Fibroblast of pulmonary artery (primary cell): ENCODE measurements at places on chromosomes 1 and 21.
A peak's percentile ranks its signal among the peaks of the same experiment; 100 is the strongest.

GRCh38 chr1:240912821-240913220, 300.9 kb upstream of the GREM2 start:
- no peak for DNase-seq

DNA sequence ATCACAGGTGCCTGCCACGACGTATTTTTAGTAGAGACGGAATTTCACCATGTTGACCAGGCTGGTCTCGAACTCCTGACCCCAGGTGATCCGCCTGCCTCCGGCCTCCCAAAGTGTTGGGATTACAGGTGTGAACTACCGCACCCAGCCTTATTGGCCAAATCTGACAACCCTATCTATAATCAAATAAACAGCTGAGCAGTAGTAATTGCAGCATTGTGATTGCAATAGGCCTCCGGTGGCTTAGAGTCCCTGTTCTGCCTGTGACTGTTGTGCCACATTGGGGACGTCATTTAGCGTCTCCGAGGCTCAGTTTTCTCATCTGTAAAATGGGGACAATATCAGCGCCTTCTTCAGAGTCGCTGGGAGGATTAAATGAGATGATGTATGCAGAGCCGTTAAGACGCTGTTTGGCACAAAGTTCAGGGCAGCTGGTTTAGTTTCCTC, 569 bp upstream of the CAPN2 start:
- no peak for DNase-seq

GRCh38 chr1:44485229-44485933, 80.3 kb downstream of the RNF220 start:
- peak; percentile 94 for DNase-seq

DNA sequence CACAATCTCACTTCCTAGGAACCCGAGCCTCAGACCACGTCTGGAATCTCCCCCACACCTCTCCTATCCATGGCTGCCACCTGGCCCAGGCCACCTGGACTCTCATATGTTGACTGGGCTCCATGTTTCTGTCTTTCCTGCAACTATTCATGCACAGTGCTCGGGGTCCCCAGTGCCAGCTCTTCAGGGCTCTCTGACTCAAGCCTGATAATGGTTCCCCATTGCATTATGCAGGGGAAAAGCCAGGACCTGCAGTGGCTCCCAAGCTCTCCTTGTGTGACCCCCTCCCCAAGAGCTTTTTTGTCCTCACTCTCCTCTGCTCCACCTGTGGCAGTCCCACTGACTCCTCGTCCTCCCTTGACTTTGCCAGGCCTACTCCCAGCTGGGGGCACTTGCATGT, 417.6 kb downstream of the NPHP4 start:
- no peak for DNase-seq

GRCh38 chr1:203324105-203325025, 19.0 kb downstream of the BTG2 start:
- no peak for DNase-seq
